ENCODE measurements at places on chromosomes 7 and 10.
A peak's percentile ranks its signal among the peaks of the same experiment; 100 is the strongest.

DNA sequence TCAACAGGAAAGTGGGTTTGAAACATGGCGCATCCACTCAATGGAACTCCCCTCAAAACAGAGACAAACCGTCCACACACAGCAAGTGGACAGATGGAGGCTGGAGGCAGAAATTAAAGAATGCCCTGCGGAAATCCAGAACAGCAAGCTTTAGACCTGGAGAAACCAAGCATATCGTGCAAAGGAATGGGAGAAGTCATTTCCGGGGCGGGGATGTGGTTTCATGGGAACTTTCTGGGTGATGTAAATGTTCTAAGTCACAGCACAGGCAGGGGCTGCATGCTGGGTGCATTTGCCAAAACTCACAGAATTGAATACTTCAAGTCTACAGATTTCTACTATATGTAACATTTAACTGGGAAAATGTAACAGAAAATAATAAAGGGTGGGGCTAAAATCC is 213.0 kb downstream of the PTPRN2 start:
- no peak for DNase-seq

- DNase-seq = no peak
These were observed 35.6 kb downstream of the TAF3 start for GRCh38 chr10:7853890-7854289.

GRCh38 chr7:5063698-5064097 is 18.0 kb downstream of the RBAK start:
- no peak for DNase-seq

- no peak for DNase-seq
These were observed 42.8 kb downstream of the WNT2 start for GRCh38 chr7:117279931-117280557.

DNA sequence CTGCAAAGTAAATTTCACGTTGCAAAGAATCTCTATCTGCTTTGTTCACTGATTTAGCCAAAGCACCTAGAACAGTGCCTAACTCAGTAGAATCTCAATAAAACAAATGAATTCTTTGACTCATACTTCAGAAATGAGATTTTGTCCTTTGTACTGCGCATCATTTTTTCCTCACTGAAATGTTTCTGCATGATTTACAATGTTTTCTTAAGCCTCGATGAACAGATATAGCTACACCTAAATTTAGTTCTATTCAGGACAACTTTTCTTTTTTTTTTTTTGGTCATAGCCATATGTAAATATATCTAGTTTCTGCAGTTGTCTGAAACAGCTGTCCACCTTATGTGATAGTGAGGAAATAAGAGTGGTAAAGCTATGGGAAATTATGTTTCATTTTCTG is 15.3 kb downstream of the GNAT3 start:
- no peak for DNase-seq

DNA sequence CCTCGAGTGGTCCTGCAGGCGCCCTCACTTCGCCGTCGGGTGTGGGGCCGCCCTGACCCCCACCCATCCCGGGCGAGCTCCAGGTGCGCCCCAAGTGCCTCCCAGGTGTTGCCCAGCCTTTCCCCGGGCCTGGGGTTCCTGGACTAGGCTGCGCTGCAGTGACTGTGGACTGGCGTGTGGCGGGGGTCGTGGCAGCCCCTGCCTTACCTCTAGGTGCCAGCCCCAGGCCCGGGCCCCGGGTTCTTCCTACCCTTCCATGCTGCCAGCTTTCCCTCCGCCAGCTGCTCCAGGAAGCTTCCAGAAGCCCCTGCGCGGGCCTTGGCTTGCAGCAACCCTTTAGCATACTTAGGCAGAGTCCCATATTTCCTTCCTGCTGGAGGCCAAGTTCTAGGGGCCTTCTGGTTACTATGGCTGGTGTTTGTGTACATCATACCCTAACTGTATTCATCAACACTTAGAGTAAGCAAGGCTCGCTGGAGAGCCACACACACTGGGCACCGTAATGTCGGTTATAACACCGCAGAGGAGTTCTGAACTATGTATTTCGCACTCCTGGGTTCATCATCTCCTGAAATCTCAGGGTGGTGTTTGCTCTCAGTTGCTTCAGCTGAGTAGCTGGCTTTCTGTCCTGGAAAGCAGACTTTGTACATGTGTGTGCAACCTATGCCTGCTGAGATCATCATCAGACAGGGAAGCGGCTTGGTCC is 471 bp downstream of the MGMT start:
- DNase-seq = no peak

- DNase-seq = no peak
These were observed 41.8 kb downstream of the EGFR start for GRCh38 chr7:55060636-55061022.

GRCh38 chr10:72639441-72639873 is 13.6 kb upstream of the MICU1 start:
- DNase-seq = no peak

DNA sequence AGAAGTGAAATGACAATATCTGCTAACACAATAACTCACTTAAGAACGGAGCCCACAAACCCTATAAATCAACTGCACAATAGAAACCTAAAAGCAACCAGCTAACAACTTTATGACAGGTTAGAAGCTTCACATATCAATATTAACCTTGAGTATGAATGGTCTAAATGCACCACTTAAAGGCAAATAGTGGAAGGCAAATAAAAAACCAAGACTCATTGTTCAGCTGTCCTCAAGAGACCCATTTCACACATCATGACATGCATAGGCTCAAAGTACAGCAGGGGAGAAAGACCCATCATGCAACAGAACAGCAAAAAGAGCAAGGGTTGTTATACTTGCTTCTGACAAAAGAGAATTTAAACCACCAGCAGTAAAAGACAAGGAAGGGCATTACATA is 46.8 kb downstream of the CDC14C start:
- DNase-seq = no peak

GRCh38 chr7:131859147-131859821 is 302.9 kb upstream of the PODXL start:
- DNase-seq = peak; percentile 25

DNA sequence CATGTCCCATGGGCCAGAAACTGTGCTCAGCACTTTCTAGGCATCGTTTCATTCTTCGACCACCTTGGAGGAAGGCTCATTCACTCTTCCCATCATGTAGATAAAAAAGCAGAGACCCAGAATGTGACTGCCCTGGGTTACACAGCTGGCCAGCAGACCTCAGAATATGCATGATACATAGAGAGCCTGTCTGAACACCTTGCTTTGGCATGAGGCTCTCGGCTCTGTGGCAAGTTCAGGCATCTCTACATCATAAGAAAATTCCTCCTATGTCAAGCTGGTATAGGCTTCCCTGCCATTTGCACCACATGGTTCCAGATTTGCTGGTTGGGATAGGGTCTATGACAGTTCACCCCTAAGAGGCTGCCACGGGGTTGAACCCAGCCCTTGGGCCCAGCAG is 134.1 kb downstream of the CDH23 start:
- DNase-seq = no peak

DNA sequence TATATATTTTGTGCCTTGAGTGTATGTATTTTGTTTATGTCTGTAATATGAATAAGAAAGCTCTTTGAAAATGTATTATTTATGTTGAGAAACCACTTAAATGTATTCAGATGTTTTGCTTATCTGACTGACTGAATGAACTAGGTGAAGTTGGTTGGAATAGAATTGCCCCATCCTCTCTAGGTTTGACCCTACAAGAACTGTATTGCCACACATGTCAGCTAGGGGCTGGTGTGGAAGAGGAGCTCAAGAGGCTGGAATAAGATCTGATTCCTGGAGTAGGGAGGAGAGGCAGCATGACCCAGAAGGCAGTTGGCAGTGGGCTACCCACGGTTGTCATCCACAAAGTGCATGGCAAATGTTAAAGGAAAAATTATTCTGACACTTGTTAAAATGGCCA is 9.1 kb downstream of the SSMEM1 start:
- no peak for DNase-seq

DNA sequence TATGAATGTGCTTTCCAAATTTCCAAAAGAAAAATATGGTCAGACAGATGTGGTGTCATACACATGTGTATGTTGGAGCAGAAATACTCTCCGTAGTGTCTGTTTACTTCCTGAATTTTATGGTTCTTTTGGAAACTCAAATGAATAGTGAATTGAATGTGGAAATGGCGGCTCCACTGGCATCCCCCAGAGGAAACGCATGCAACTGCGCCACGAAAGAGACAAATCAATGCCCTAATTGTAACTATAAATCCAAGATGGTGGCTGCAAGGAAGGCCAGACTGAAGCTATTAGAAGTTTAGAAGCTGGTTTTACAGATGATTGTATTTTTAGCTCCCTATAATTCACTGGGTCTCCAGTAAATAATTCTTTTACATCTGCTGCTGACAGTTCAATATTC is 246.7 kb downstream of the FGFR2 start:
- no peak for DNase-seq

DNA sequence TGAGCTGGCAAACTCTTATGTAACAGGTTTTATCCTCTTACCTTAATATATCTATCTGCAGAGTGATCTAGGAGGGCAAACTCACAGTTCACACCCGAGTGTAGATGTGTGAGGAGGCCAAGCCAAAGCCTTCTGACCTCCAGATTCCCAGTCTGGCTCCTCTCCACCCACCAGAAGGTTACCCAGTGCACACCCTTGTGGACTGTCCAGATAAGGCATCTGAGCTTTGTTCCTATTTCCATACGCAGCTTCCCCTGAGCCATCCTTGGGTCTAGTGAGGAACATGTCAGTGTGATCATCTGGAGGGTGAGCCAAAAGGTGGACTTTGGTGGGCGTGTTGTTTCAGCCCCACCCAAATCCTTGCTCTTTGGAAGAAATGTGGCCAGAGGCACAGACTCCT is 203.0 kb upstream of the MEOX2 start:
- DNase-seq = no peak

- DNase-seq = no peak
These were observed 305.1 kb downstream of the GRID1 start for GRCh38 chr10:86061278-86062197.

- DNase-seq = no peak
These were observed 72.9 kb upstream of the ZNF804B start for GRCh38 chr7:88686468-88687229.

DNA sequence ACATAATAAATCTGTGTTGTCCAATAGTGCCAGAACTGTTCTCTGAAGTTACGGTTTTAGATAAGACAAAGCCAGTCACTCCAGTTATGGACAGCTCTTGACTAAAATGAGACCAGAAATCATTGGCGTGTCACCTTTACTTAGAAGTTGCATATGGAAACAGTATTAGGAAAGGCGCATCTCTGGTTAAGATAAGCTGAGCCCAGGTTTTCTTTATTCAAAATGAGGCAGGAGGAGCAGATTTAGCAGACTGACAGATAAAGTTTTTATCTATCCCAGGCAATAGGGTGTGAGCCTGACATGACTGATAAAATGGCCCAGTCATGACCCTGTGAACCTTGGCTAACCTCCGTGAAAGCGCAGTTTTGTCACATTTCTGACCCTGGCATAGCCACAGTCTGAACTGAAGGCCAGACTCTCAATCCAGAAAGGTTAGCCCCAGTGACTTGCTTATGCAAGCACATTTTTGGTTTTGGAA is 4.2 kb downstream of the CYP26A1 start:
- DNase-seq = no peak

DNA sequence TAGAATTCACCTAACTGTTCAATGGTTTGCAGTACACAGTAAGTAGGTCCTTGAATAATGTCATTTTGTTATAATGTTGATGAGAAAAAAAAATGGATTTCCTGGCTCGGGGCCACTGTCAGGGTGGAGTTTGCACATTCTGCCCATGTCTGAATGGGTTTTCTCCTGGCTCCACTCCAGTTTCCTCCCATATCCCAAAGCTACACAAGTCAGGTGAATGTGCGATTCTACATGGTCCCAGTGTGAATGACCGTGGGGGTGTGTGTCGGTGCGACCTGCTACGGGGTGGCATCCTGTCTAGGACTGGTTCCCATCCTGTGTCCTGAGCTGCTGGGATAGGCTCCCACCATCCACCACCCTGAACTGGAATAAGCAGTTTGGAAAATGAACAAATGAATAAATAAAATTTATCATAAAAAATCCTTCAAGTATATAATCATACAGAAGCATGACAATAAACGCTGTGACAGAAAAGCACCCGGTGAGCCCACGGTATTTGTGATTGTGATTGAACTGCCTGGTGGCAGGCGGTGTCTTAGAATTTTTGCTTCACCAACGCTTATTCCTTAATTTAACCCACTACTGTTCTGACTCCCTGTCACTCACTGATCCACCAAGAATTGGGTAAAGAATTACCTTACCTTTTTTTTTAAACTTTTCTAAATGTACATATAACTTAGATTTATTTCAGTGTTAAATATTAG is 114.1 kb downstream of the ICA1 start:
- no peak for DNase-seq

DNA sequence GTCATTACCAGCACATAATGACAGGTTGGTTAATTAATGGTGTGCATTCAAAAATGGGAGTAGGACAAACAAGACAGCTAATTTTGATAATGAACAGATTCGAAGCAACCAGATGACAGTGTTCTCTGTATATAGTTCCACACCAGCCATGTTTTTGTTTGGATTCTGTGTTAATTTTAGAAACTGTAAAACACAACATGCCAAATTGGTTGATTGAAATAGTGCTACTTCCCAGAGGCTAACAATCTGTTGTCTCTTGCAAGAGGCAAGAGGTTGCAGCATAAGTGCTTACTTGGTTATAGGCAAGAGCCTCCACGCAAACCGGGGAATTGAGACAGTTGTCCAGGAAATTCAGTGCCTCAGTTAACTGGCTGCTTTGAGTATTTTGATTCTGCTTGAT is 170.2 kb upstream of the HABP2 start:
- DNase-seq = no peak

- DNase-seq = no peak
These were observed 36.5 kb downstream of the COL1A2 start for GRCh38 chr7:94431176-94431575.

DNA sequence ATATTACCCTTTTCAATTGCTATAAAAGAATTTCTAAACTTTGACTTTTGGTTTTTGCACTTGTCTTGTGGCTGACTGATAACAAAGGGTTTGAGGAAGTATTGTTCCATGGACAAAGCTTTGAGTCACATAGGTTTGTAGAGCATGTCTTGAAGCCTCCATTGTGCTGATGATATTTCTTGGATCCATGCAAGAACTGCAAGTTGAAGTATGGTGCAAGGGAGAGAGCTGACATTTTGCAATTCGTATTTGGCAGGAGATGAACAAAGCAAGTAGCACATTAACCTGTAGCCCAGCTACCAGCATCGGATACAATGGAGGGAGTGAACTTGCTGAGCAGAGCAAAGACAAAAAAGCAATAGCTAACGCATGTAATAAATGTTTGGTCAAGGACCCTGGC is 23.4 kb downstream of the MGAM2 start:
- no peak for DNase-seq
